Tongue (tissue), 3 donors: ENCODE measurements at places on chromosomes 1 and 21.

GRCh38 chr1:244092293-244092963, 41.3 kb downstream of the ZBTB18 start:
- peak; percentile 33 for DNase-seq

GRCh38 chr1:42927274-42927841, 31.3 kb downstream of the SLC2A1 start:
- no peak for DNase-seq

DNA sequence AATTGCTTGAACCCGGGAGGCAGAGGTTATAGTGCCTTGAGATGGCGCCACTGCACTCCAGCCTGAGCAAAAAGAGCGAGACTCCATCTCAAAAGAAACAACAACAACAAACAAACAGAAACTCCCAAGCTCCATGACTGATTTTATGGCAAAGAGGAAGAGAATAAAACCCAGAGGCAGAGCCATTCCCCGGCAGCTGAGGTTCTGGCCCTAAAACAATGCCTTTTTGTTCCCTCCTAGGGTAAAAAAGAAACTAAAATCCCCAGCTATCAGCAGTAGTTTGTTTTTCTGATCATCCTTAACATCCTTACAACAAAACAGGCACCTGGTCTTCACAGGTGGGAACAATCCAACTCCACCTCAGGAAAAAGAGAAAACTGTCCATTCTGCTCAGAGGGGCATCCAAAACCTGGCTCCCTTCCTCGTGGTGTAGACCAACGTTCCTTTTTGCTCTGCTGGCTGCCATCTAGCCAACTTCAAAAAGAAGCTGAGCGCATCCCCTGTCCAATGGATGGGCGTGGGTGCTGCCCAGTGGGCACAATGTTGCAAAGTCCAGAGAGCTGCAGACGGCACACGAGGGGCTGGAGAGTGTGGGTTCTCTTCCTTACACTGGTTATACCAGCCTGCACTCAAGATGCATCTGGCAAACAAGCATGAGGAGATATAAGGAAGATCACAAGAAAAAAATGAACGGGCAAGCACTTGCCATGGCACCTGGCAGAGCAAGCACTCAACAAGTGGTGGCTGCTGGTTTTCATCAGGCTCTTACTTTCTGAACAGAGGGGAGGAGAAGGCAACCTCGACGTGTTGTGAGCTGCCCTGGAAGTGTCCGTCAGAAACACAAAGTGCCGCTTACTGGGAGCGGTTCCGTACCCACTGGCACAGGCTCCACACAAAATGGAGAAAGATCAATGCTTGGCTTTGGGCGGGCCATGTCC, 54.7 kb downstream of the SLC66A1 start:
- no peak for DNase-seq

GRCh38 chr1:200354243-200354642, 55.6 kb downstream of the ZNF281 start:
- DNase-seq: no peak

- DNase-seq: no peak
These were observed 35.8 kb upstream of the PRSS38 start for GRCh38 chr1:227779685-227780084.

GRCh38 chr1:240998441-240999015, 358.5 kb downstream of the RGS7 start:
- no peak for DNase-seq

GRCh38 chr1:109338608-109339007, 31.8 kb upstream of the MYBPHL start:
- DNase-seq: no peak

DNA sequence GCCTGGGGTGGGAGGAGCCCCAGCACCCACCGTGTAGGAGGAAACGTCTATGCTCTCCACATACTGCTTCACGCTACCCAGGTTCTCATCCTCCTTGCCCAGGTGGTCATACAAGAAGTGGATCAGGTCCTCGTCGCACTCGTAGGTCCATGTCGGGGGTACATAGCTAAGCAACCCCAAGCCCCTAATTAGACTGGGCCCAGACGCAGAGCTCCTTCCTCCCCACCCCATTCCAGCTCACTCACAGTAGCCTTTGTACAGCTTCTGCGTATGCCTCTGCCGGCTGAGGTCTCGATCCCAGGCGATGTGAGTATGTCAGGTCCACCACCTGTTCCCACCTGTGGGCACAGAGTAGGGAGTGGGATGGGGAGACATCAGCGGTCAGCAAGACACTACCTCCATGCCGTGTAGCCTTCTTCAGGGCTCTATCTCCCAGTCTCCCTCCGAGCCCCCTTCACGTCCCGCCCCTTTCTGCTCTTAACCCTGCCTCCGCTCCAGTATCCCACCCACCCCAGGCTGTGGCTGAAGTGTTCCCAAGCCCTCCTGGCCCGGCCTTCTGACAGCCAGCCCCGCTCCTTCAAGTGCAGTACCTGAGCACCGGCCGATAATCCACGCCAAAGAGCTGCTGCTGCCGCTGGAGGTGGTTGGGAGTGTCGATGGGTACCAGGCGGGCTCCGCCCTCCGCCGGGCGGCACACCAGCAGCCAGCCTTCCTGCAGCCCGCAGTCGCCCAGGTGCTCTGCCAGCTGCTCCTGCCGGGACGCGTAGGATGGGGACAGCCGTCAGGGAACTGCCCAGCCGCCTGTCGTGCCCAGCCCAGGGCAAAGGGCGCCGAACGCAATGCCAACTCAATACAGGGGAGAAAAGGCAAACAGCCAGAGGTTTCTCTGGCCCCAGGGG, 919 bp downstream of the HECTD3 start:
- DNase-seq: peak; percentile 11

DNA sequence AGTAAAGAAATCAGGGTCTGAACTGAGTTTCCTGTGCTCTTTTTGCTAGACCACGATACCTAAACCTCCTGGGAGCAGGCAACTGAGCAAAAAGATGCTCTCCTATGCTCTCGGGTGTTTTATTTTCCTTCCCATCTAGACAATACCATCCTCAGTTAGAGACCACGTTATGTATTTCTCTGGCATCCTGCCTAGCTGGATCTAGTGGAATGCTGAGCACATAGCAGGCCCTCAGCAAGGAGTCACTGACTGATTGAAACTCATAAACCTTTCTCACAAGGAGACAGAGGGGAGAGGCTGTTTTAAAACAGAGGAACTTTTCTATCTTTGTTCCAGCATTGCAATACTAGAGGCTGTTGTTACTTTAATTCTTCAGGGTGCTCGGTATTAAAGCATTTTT, 168.0 kb downstream of the CYYR1 start:
- peak; percentile 39 for DNase-seq

- DNase-seq: no peak
These were observed 14.4 kb downstream of the URB2 start for GRCh38 chr1:229640455-229640854.

GRCh38 chr1:77398152-77398551, 116.3 kb downstream of the AK5 start:
- DNase-seq: peak; percentile 25

GRCh38 chr1:204692841-204693356, 7.4 kb upstream of the LRRN2 start:
- DNase-seq: no peak
